ENCODE measurements at places on chromosomes 16 and 17.
A peak's percentile ranks its signal among the peaks of the same experiment; 100 is the strongest.

GRCh38 chr16:53055541-53056391 is 975 bp downstream of the CHD9 start:
- peak; percentile 35 for DNase-seq

DNA sequence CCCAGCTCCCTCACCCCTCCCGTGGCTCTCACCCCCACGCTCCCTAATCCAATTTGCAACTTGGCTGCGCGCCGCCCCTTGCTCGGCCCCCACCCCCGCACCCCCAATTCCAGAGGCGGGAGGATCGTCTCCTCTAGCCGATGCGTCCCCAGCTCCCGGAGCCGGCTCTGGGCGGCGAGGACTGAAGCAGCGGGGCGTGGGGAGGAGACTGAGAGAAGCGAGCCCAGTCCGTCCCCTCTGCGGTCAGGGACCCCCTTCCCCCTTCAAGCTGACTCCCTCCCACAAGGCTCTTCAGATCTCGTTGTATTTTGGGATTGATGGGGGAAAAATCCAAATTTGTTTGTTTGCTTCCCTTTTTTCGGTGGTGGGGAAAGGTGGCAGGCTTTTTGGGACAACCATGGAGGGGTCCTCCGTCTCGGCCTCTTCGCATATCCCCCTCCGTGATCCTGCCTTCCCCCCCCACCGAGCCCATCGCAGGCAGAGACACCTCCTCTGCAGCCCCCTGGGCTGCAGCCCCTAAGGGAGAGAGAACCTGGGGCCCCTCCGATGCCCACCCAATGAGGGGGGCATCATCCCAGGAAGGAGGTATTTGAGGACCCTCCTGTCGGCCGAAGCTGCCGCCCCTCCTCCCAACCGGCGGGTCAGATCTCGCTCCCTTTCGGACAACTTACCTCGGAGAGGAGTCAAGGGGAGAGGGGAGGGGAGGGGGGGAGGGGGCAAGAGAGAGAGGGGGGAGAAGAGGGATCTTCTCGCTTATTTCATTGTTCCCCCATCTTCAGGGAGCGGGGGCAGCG is 466 bp downstream of the NEUROD2 start:
- DNase-seq = no peak

- DNase-seq = no peak
Observed at GRCh38 chr16:50640391-50640790, 40.7 kb downstream of the SNX20 start.

GRCh38 chr17:8868529-8868951 is 1.1 kb upstream of the PIK3R6 start:
- DNase-seq = peak; percentile 68

GRCh38 chr16:2236337-2237101 is at the start of gene DNASE1L2:
Gene DNASE1L2 (plus strand): TSS chr16:2236444. CDS start chr16:2236817, 373 bp downstream.
- no peak for DNase-seq
